ENCODE measurements at places on chromosomes 4 and X. TPM values are rescaled to one million over a fixed set of nuclear protein-coding genes. Genes with fewer than 3 reads are reported as not detected.

RGN gene
- 35.3 TPM for polyA plus RNA-seq

DGKK gene
- 8.6 TPM for polyA plus RNA-seq

NAP1L5 gene
- 11.1 TPM for polyA plus RNA-seq

XAGE1A gene
- not detected for polyA plus RNA-seq

LUZP4 gene
- polyA plus RNA-seq: not detected

CCNG2 gene
- polyA plus RNA-seq: 149 TPM

HTN3 gene
- polyA plus RNA-seq: not detected

LDB2 gene
- 92.7 TPM for polyA plus RNA-seq

SSX1 gene
- not detected for polyA plus RNA-seq

TMSB15C gene
- polyA plus RNA-seq: 11.0 TPM

GAGE13 gene
- not detected for polyA plus RNA-seq

GPRASP2 gene
- polyA plus RNA-seq: 44.6 TPM

PLAC8 gene
- 2.8 TPM for polyA plus RNA-seq

TCP11X2 gene
- 0.91 TPM for polyA plus RNA-seq

EGF gene
- polyA plus RNA-seq: 3.8 TPM

NLGN4X gene
- polyA plus RNA-seq: 27.0 TPM

SLC6A14 gene
- polyA plus RNA-seq: 0.14 TPM

FAM200B gene
- 63.3 TPM for polyA plus RNA-seq

EPHA5 gene
- 0.23 TPM for polyA plus RNA-seq

CPLX1 gene
- 3.2 TPM for polyA plus RNA-seq

NEXMIF gene
- polyA plus RNA-seq: 3.6 TPM

FAAH2 gene
- 9.3 TPM for polyA plus RNA-seq

ITGB1BP2 gene
- polyA plus RNA-seq: 0.75 TPM

UGT2B17 gene
- polyA plus RNA-seq: not detected

TMSB15A gene
- polyA plus RNA-seq: 63.9 TPM

GPRIN3 gene
- polyA plus RNA-seq: 6.7 TPM

SMS gene
- polyA plus RNA-seq: 57.0 TPM

MSX1 gene
- 1.7 TPM for polyA plus RNA-seq

FLNA gene
- polyA plus RNA-seq: 541 TPM

RBM47 gene
- polyA plus RNA-seq: 4.4 TPM

GPR34 gene
- 7.1 TPM for polyA plus RNA-seq

MAGEA2B gene
- not detected for polyA plus RNA-seq

KLHL4 gene
- polyA plus RNA-seq: 8.5 TPM

SNX12 gene
- 51.6 TPM for polyA plus RNA-seq

UGT2A1 gene
- polyA plus RNA-seq: 0.76 TPM

PCDH11X gene
- 0.37 TPM for polyA plus RNA-seq

PPARGC1A gene
- polyA plus RNA-seq: 38.2 TPM

MAOB gene
- polyA plus RNA-seq: 3.7 TPM

GTPBP6 gene
- polyA plus RNA-seq: 68.3 TPM

MTNR1A gene
- 1.9 TPM for polyA plus RNA-seq

SHROOM4 gene
- 17.6 TPM for polyA plus RNA-seq

POF1B gene
- 0.37 TPM for polyA plus RNA-seq

GYPE gene
- 1.9 TPM for polyA plus RNA-seq

AKAP14 gene
- not detected for polyA plus RNA-seq

TMPRSS11D gene
- polyA plus RNA-seq: 0.24 TPM

ARMCX1 gene
- 52.1 TPM for polyA plus RNA-seq

WDR17 gene
- polyA plus RNA-seq: 7.3 TPM

CSN1S1 gene
- polyA plus RNA-seq: not detected

CXCL8 gene
- polyA plus RNA-seq: 0.34 TPM

PTPN13 gene
- 26.5 TPM for polyA plus RNA-seq

SLIT2 gene
- polyA plus RNA-seq: 53.0 TPM

SPP1 gene
- polyA plus RNA-seq: 211 TPM

KLHL34 gene
- 0.11 TPM for polyA plus RNA-seq

ADGRG2 gene
- polyA plus RNA-seq: 17.0 TPM

UGT2B15 gene
- 0.08 TPM for polyA plus RNA-seq

SPOCK3 gene
- 95.6 TPM for polyA plus RNA-seq

Data from left renal pelvis (tissue), 4 donors.